ENCODE measurements at places on chromosomes 2 and 18.
A peak's percentile ranks its signal among the peaks of the same experiment; 100 is the strongest.

DNA sequence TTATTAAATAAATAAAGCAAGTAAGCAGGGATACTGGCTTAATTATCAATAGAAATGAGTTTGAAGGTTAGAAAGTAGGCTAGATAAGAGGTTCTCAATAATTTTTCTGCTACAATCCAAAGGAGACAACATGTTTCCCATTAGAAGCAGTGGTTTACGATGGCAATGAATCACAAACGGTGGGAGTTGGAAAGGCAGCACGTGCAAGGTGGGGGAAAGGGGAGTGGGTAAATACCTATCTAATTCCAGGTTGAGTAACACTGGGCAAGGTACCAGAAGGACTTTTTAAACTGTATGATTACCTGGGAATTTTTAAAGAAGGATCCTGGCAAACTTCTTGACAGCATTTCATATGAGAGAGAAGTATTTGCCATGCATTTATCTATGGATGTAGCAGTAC, 289.9 kb downstream of the NBAS start:
- no peak for DNase-seq

- no peak for DNase-seq
These were observed 237.6 kb downstream of the PRKCE start for GRCh38 chr2:45889053-45889452.

GRCh38 chr2:146228466-146229058, 1616.3 kb upstream of the ACVR2A start:
- DNase-seq, result no peak

DNA sequence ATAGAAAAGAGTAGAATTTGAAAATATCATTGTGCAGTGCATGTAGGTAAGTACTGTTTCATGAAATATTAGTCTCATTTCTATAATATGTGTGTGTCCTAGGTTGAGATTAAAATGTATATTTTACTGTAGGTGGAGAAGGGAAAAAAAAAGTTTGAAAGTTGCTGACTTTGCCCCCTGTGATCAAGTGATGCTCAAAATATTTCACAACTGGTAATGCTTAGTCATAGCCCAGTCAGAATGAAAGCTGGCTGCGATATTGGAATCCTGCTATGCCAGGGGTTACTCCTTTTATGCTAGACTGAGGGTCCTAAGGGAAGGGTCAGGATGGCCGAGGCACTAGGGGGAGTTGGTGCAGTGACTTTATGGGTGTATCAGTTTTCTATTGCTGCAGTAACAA, 19.5 kb upstream of the CFAP36 start:
- DNase-seq, result peak; percentile 12

GRCh38 chr2:43455296-43455695, 140.5 kb downstream of the THADA start:
- DNase-seq, result no peak

- DNase-seq, result no peak
These were observed 12.4 kb downstream of the TNS1 start for GRCh38 chr2:217990389-217990788.

GRCh38 chr2:64313398-64313723, 140.6 kb upstream of the LGALSL start:
- DNase-seq, result no peak

- no peak for DNase-seq
These were observed 27.5 kb downstream of the SP100 start for GRCh38 chr2:230443541-230443940.

DNA sequence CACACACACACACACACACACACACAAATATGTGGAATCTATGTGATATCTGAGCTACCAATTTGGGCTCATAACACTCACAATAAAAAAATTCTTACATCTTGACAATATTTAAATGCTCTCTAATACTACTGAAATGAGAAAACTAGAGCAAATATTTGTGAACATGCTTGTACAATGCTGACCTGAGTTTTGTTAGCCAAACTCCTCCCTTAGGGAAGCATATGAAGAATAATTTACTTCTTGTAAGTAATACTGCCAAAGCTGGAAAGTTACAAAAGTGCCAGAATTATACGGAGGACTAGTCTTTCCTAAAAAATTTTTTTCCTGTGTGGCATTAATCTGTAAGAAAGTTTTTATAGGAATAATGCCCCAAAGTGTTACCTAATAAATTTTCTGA, 18.5 kb downstream of the MBD2 start:
- DNase-seq, result no peak

- DNase-seq, result no peak
These were observed 3.1 kb upstream of the GMPPA start for GRCh38 chr2:219495531-219496122.

DNA sequence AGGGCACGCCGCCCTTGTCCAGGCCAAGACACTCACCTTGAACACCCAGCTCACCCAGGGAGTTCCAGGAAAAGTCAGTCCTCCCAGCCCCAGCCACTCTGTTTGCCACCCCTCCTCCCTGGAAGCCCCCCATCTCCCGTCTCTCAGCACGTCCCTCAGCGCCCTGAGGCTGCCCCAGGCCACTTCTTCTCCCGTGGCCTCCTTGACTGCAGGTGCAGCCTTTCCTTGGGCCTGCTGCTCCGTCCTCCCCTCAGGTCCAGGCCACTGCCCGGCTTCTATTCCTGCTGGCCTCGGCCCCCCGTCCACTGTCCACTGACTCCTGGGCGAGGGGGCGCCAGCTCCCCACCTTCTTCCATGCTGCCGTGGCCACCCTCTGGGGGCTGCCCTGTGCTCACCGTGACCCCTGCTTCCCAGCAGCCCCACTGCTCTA, 239.1 kb downstream of the HDAC4 start:
- DNase-seq, result no peak

- no peak for DNase-seq
These were observed 1.2 kb downstream of the EPB41L3 start for GRCh38 chr18:5542515-5543035.

DNA sequence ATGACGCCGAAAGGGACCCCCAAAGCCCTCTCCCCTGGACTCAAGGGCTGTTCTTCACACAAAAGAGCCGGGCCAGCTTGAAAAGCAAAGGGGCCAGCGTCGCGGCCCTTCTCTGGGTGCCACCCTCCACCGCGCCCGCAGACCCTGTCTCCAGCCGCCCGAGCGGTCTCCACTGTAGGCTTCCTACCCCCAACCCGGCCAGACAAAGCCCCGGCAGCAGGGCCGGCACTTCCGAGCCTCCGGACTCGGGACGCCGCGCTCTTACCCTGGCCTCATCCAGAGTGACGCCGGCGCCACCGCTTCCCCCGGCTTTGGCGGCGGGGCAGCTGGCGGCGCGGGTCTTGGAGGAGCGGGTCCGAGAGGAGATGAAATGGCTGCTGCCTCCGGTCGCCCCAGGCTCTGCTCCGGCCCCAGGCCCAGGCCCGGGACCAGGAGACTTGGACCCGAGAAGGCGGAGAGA, 603 bp downstream of the ATAD2B start:
- no peak for DNase-seq

DNA sequence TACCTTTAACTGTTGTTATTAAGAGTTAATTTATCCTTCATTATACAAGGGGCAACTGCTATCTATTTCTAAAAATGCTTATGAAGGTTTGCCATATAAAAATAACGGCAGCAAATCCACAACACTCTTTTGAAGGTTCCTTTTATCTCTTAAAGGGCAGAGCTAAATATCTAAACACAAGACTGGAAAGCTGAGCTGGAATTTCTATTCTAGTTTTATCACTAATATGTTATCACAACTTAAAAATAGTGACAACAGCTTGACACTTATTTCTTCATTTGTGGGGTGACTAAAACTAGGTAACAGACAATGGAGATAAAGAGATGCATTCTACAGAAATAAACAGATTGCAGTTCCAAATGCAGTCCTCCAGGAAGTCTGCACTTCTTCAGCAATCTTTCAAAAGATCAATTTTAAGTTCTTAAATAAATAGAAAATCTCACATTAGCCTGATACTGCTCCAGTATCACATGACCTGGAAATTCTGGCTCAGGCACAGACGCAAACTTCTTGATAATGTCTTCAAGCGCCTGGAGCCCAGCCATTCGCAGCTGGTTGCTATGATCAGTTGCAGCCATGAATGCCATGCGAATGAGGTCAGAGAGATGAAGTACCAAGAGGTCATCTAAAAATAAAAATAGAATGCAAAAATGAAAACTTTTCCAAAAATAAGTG, 54.0 kb upstream of the STRN start:
- no peak for DNase-seq

GRCh38 chr2:195392446-195393336, 264.3 kb upstream of the SLC39A10 start:
- no peak for DNase-seq

GRCh38 chr2:129253461-129253812, 726.0 kb upstream of the RAB6C start:
- no peak for DNase-seq

DNA sequence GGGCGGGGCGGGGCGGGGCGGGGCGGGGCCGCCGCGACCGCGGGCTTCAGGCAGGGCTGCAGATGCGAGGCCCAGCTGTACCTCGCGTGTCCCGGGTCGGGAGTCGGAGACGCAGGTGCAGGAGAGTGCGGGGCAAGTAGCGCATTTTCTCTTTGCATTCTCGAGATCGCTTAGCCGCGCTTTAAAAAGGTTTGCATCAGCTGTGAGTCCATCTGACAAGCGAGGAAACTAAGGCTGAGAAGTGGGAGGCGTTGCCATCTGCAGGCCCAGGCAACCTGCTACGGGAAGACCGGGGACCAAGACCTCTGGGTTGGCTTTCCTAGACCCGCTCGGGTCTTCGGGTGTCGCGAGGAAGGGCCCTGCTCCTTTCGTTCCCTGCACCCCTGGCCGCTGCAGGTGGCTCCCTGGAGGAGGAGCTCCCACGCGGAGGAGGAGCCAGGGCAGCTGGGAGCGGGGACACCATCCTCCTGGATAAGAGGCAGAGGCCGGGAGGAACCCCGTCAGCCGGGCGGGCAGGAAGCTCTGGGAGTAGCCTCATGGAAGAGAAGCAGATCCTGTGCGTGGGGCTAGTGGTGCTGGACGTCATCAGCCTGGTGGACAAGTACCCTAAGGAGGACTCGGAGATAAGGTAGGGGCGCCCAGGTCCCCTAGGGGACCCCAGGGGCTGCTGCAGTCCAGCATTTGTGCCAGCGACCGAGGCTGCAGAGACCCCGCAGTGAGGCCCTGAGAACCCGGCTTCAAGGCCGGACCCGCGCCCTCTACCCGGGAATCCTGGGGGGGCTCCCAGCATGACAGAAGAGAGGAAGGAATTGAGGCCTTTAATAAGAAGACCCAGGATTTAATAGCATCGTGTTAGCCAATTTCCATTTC, at the start of gene KHK:
TSS of gene KHK (plus strand) at position 49 of the 870 bp plus-strand sequence. CDS start at position 537, 488 bp downstream.
- no peak for DNase-seq

DNA sequence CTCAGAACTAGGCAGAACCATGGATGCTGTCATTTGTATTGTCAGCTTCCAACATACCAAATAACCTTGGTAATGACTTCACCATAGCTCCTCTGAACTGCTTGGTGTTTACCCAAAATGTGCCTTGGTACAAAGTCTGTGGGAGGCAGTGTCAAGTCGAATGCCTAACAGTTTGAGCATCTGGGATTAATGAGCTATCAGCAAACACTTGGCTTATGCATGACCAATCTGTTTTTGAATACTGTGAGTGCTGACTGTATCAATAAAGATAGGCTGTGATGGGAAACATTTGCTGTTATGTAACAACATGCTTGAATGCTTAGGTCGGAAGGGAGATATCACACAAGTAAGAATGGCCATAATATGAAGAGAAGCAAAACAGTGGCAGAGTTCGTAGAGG, 455.4 kb downstream of the CMPK2 start:
- DNase-seq, result no peak

- no peak for DNase-seq
These were observed 2.4 kb upstream of the OTOS start for GRCh38 chr2:240142859-240143258.

DNA sequence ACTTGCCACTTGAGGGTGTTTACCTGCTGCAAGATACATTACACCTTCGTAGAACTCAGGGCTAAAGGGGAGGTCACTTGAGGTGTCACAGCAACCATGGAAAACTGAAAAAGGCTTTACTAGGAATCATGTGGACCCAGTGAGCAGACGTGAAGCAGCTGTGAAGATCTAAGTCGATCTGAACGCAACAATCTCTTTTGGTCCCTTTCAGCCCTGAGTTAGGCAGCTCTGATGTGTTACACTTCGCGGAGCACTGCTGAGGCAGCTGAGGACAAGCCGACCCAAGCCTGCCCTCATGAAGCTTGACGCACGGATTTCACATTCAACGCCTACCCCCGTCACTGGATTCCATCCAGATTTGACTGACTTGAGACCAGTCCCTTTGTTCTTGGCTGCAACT, 75.8 kb upstream of the NPAS2 start:
- no peak for DNase-seq

DNA sequence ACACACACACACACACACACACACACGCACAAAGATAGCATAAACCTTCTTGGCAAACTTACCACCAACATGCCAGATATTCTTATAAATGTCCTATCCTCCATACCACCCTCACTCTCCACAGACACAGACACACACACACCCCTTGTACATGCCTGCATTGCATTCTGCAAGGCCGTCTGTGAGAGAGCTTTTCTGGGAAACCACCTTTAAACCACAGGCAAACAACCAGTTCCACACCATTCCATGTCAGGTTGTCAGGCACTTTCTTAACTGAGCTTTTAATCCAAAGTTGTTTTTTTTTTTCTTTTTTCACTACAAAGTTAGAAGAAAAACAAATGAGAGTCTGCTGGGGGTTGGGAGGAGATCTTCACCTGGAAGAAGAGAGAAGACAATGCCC, 221.1 kb downstream of the C1D start:
- no peak for DNase-seq

DNA sequence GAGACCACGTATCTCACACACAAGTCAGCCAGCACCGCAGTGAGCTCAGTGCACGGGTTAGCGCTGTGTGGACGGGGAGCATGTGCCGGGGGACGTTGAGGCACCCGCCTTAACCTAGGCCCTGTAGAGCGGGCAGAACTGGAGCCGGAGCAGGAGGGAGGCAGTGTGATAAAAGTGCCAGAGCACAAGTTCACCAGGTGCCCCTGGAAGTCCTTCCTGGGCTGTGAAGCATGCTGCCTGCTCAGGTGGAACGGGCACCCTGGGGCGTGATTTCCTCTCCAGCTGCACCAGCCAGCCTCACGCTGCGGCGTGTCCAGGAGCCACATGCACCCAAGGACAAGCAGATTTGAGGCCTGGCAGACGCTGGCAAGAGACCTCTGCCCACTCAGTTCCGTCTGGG, 50.3 kb downstream of the ITGB1BP1 start:
- no peak for DNase-seq

DNA sequence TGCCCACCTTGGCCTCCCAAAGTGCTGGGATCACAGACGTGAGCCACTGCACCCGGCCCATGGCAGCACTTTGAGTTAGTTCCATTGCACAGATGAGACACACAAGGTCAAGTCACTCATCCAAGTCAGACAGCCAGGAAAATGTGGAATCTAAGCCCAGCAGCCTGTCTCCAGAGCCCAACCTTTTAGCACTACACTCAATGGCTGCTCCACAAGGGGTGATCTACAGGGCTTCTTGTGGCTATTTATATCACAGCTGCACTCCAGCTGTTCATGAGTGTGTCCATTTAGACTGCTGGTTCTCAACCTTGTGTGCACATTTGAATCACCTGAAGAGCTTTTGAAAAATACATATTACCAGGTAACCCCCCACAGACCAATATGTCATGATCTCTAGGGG, 72.9 kb upstream of the RPL31 start:
- no peak for DNase-seq

GRCh38 chr2:113200736-113201490, 27.1 kb downstream of the PSD4 start:
- no peak for DNase-seq

- DNase-seq, result no peak
These were observed 13.0 kb upstream of the CXCR1 start for GRCh38 chr2:218179782-218180181.

Data from brain pericyte (primary cell).